NCI-H1436 (cell line): ENCODE measurements at places on chromosomes 12 and 14.

DNA sequence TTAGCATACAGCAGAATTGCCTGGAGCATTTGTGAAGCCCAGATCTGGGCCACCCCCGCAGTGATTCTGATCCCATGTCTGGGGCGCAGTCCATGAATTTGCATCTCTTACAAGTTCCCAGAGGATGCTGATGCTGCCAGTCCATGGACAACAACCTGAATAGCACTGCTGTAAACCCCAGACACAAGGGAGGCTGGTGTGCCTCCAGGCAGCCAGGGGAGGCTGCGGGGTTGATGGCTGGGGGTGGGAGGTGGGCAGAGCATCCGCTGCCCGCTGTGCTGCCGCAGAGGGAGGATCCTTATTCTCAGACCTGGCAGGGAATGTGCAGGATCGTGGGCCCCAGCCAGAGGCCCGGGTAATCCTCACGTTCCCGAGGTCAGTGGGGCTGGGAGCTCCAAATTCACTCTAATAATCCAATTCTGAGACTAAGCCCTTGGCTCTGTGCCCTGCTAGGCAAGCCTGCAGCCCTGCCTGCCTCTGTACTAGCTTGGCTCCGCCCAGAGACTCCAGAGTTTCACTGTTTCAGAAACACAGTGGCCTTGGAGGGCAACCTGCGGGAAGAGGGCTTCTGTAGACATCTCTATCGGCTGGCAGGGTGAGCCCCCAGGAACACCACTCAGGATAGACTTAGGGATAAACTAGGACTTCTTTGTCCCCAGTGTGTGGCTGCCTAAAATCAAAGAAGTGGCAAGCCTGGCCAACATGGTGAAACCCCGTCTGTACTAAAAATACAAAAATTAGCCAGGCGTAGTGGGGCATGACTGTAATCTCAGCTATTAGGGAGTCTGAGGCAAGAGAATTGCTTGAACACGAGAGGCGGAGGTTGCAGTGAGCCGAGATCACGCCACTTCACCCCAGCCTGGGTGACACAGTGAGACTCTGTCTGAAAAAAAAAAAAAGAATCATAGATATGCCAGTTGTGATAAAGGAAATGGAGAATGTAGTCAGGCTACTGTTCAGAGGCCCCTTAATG, 17.8 kb upstream of the MLEC start:
- peak; percentile 18 for DNase-seq

DNA sequence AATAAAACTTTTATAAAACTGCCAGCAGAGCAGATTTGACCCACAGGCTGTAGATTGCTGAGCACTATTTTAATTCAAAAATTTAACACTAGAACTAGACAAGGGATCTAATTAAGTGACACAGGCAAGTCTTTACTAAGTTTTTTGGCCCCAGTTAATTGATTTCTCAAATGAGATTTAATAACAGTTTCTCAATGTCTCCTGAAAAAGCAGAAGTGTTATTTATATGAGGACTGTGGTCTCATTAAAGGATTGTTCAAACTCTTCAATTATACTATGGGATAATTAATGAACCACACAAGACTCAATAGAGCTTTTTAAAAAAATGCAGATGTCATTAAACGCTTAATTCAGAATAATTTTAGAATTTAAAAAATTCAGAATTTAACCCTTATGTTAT, 1.9 kb downstream of the HEATR5A start:
- DNase-seq: no peak

DNA sequence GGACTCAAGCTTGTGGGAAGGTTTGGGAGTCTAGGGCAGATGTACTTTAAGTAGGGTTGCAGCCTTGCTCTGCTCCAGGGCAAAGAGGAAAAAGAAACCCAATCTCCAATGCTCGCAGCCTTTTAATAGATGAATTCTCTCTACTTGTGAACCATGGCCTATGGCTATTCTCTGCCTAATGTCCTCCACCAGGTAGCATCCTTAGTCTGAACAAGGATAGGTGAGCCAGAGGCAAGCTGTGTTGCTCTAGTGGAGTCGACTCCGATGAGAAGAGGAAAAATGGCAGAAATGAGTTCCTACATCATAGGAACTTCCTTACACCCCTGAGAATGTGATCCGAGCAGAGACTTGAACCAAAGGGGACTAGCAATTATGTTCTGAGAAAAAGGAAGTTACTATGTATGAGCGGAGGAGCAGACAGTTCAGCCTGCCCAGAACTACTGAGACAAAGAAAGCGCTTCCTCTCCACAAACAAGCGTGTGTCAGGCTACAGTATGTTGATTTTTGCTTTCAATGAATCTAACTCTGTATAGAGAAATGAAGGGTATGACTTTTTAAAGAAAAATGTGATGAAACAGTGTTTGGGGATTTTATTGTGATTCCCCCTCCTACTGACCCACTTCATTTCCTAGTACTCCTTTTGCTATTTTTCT, 153.6 kb upstream of the ARID2 start:
- DNase-seq: no peak

DNA sequence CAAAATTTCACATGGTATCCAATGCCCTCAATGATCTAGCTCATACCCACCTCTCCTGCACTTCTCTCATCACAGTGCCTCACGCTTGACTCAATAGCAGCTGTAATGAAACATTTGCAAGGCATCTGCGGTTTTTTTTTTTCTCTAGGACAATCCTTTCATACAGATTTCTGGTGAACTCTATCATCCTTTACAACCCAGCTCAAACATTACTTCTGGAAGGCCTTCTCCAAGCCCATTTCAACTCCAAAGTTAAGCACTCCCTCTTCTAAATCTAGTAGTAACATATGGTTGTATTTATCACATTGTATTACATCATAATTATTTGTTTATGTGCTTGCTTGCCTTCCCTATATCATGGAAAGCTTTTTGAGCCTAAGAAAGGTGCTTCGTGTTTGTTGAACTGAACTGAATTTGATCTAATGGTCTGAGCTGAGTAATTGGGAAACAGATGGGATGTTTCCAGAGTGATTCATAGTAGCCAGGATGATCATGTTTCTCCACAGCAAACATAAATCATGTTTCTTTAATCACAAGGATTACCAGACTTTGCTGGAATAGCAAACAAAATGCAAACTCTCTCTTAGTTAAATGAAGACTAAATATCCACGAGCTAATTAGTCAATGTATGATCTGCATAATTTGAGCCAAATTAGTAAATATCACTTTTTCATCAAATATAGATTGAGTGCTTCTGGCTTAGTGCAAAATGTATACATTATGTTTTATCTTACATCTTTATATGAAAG, 14.3 kb downstream of the CFL2 start:
- no peak for DNase-seq

GRCh38 chr14:97027256-97027999, 230.2 kb downstream of the VRK1 start:
- no peak for DNase-seq

DNA sequence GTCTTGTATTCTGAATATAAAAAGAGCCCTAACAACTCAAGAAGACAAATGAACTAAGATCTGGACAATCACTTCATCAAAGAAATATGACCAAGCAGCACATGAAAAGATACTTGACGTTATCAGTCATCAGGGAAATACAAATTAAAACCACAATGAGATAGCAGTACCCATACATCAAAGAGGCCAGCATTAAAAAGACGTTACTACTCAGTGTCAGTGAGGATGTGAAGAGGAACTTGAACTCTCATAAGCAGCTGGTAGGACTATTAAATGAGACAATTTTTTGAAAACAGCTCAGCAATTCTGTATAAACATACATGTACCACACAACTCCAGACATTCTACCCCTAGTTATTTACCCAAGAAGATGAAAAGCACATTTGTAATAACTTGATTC, 55.9 kb downstream of the FERMT2 start:
- DNase-seq: no peak

GRCh38 chr12:94889445-94890210, 113.9 kb downstream of the NDUFA12 start:
- no peak for DNase-seq
